ENCODE measurements at places on chromosomes 7 and 10. TPM values are rescaled to one million over a fixed set of nuclear protein-coding genes. Genes with fewer than 3 reads are reported as not detected.

The CAMK2B gene
- 39.1 TPM for total RNA-seq

The PLEKHS1 gene
- 0.77 TPM for total RNA-seq

The LMOD2 gene
- 6.0 TPM for total RNA-seq

The KCNH2 gene
- 22.7 TPM for total RNA-seq

The CABCOCO1 gene
- 2.5 TPM for total RNA-seq

The CDHR1 gene
- total RNA-seq, result 150 TPM

The TLX1 gene
- total RNA-seq, result not detected

The CALML3 gene
- 0.33 TPM for total RNA-seq

The ACBD5 gene
- 58.5 TPM for total RNA-seq

The OR2A5 gene
- not detected for total RNA-seq

The SEC31B gene
- total RNA-seq, result 8.2 TPM

The SYT15B gene
- total RNA-seq, result 4.0 TPM

The UMAD1 gene
- 17.3 TPM for total RNA-seq

The NEURL1 gene
- total RNA-seq, result 16.8 TPM

The OR2A42 gene
- 0.16 TPM for total RNA-seq

The SEMA3D gene
- 53.6 TPM for total RNA-seq

The CNTNAP2 gene
- 68.8 TPM for total RNA-seq

The ADCYAP1R1 gene
- total RNA-seq, result 8.5 TPM

The WEE2 gene
- total RNA-seq, result 0.27 TPM

The DNAJC12 gene
- 7.9 TPM for total RNA-seq

The TRIM50 gene
- total RNA-seq, result not detected

The MACROH2A2 gene
- total RNA-seq, result 49.1 TPM

The SH2D4B gene
- total RNA-seq, result not detected

The TLL2 gene
- 1.5 TPM for total RNA-seq

The ATOH7 gene
- 11.4 TPM for total RNA-seq

The LRRD1 gene
- total RNA-seq, result 0.44 TPM

The STEAP2 gene
- 16.8 TPM for total RNA-seq

The TET1 gene
- 55.9 TPM for total RNA-seq

The PSMA2 gene
- total RNA-seq, result 42.6 TPM

The METTL2B gene
- total RNA-seq, result 38.6 TPM

The BAMBI gene
- total RNA-seq, result 55.9 TPM

The ATP6V0A4 gene
- 0.66 TPM for total RNA-seq

The ACSM6 gene
- total RNA-seq, result not detected

The EVX1 gene
- total RNA-seq, result not detected

The ZNF736 gene
- total RNA-seq, result 66.8 TPM

The CCL26 gene
- total RNA-seq, result 2.6 TPM

The CCDC172 gene
- total RNA-seq, result not detected

The AGAP5 gene
- total RNA-seq, result 8.0 TPM

The VSIR gene
- total RNA-seq, result 15.4 TPM

The EPO gene
- total RNA-seq, result not detected

The FIS1 gene
- total RNA-seq, result 133 TPM

The PAX4 gene
- not detected for total RNA-seq

The SLC35B4 gene
- total RNA-seq, result 30.7 TPM

The SLC16A12 gene
- 4.4 TPM for total RNA-seq

The OR6B1 gene
- total RNA-seq, result not detected

The PRR15 gene
- not detected for total RNA-seq

The UCMA gene
- not detected for total RNA-seq

The AP1S1 gene
- 32.5 TPM for total RNA-seq

The SMARCD3 gene
- 64.0 TPM for total RNA-seq

The MOGAT3 gene
- not detected for total RNA-seq

The LIPF gene
- not detected for total RNA-seq

The RET gene
- 4.5 TPM for total RNA-seq

All from camera-type eye (tissue), 1 donor.